ENCODE measurements at places on chromosomes 1 and 21.

GRCh38 chr1:51268634-51269033 lies 32.6 kb downstream of the RNF11 start:
- DNase-seq = no peak

DNA sequence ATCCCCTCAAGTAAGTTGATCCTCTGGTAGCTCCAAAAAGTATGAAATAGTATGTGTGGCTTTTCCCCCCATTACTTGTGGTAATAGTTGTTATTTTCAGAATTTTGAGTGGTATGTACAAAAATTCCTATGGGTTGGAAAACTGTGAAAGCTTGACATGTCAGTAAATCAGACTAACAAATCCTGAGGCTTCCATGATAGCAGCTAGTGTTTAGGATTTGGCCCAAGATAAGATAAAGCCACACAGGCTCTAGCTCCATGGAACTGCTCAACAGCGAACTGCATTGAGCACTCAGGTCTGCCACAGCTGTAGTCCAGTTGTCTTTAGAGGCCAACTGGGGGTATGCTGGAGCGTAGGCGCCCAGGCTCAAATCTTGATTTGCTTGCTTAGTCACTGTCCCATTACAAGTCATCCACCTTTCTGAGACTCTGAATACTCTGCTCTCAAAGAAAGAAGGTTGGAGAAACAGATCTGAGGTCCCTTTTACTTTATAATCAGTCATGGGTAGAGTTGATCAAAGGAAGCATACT lies 28.7 kb downstream of the ATP1A1 start:
- no peak for DNase-seq

- no peak for DNase-seq
Measured at GRCh38 chr1:8096105-8097011, 70.2 kb upstream of the ERRFI1 start.

- DNase-seq = no peak
Measured at GRCh38 chr1:83961571-83962295, 37.2 kb downstream of the TTLL7 start.

DNA sequence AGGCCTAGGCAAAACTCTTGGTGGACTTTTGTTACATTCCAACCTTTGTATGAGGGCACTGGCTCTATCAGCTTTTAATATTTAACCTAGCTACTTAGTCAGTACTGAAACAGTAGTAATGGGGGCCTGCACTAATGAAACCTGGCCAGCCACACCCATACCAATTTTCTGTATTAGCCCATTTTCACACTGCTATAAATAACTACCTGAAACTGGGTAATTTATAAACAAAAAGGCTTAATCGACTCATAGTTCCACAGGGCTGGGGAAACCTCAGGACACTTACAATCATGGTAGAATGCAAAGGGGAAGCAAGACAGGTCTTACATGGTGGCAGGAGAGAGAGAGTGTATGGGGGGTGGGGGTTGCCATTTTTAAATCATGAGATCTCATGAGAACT lies 245.7 kb upstream of the RGS18 start:
- DNase-seq = no peak

DNA sequence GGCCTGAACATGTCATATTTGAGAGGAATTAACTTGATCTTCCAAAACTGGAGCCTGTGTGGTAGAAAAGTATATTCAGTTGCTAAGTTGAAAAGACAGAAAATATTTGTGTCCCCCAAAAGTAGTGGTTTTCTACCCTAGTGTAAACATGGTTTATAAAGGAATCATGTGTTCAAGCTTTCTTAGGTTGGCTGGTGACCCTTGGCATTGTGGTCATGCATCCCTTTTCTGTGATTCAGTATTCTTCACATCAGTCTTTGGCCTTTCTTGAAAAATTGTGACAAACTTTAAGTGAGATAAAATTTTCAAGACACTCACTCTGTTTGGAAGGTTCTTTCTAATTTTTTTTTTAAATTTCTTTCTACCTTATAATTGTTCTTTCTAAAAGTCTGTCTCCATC lies 193.2 kb downstream of the DHRS3 start:
- DNase-seq = no peak

- DNase-seq = no peak
Measured at GRCh38 chr21:37904856-37905255, 11.4 kb downstream of the KCNJ6 start.

DNA sequence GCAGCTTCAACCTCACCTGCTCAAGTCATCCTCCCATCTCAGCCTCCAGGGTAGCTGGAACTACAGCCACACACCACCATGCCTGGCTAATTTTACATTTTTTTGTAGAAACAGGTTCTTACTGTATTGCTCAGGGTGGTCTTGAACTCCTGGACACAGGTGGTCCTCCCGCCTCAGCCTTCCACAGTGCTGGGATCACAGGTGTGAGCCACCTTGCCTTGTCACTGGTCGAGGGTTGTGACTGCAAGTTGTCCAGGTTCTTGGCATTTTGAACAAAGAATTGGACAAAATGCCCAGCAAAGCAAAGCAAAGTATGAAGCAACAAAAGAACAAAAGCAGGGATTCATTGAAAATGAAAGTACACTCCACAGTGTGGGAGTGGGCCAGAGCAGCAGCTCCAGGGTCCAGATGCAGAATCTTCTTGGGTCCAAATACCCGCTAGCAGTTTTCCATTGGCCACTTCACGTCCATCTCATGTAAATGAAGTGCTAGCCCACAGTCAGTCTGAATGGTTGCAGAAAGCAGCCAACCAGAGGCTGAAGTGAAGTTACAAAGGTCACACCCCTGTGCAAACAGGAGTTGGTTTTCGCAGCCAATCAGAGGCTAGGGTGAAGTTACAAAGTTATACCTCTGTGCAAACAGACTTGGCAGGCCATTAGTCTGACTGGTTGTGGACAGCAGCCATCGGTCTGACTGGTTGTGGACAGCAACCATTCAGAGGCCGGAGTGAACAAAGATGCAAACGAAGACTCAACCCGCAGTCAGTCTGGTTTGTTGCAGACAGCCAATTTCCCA lies 109.5 kb upstream of the KIF26B start:
- no peak for DNase-seq

- no peak for DNase-seq
Measured at GRCh38 chr21:45290948-45291612, 3.4 kb upstream of the POFUT2 start.

GRCh38 chr21:28294051-28294450 lies 698.6 kb downstream of the LTN1 start:
- DNase-seq = no peak

DNA sequence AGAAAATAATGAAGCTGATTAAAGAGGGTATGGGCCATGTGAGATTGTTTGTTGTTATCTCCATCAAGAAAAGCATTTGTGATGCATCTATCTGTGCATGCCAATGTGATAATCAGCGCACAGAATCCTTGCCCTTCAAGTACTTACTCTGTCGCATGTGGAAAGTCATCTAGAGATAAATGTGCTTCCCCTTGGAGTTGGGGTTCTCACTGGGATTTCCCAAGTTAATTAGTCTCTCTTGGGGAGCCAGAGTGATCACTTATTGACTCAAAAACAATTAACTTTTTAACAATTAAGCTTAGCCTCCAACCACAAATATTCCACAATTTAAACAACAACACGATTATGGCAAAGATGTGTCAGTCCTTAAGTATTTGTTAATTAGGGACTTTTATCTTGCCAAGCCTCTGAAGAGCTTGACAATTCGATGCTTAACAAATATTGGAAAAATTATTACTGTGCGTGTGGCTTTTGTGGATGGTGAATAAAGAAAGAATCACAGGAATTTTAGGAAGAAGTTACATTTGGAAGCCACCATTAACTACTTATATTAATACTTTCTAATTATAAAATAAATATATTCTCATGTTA lies 17.5 kb downstream of the RHOU start:
- DNase-seq = no peak

DNA sequence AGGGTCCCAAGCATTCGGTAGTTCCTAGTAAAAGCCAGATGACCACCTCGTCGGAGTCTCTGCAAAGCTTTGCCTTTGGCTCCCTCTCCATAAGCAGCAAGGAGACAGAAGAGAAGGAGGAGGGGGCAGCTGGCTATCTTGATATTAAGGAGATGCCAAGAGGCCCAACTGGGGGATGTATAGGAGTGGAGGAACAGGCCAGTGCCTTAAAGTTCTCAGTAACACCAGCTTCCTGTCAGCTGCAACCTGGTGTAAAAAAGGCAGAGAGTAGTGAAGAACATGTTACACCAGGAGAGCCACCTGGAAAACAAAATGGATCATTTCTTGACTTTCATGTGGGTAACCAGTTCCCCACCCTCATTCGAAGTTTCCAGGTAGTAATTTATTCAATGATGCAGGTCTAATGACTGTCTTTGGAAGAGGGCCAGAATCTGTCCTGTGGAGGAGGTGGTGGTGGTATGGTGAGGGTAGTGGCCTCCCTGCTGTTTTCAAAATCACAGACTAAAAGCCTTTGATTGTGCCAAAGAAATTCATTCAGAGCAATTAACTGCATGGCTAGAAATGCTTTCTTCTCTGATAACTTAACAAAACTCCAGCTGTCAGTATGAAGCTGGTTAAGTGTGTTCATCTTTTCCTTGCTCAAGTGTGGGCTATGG lies 27.3 kb downstream of the TMEM200B start:
- DNase-seq = no peak

- no peak for DNase-seq
Measured at GRCh38 chr1:203207751-203208150, 21.2 kb upstream of the CHI3L1 start.

DNA sequence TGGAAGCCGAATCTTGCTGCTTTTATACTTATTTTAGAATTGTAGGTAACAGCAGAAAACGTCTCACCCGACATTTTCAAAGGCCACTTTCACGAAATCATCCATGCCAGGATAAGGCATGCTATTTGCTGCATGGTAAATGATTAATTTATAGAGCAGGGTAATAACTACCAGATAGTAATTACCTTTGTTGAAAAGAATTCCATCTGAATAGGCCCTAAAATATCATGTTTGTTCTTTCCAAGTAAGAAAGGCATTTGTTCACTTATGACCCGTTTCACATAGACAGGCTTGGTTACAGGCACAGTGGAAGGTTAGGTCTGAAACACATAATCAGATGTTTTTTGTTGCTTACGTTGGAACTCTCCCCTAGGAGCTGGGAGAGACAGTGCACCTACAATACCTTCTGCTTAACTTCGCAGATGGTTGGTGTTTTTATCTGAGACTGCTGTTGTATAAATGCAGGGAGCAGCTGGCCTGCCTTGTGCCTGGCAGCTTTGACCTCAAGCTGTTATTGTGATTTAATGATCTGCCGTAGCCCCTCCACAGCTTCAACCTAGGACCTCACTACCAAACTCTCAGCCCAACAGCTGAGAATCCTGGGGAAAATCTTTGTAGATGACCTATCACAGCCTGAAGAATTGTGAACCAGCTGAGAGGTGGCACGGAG lies 1.6 kb downstream of the SLC44A3 start:
- no peak for DNase-seq

DNA sequence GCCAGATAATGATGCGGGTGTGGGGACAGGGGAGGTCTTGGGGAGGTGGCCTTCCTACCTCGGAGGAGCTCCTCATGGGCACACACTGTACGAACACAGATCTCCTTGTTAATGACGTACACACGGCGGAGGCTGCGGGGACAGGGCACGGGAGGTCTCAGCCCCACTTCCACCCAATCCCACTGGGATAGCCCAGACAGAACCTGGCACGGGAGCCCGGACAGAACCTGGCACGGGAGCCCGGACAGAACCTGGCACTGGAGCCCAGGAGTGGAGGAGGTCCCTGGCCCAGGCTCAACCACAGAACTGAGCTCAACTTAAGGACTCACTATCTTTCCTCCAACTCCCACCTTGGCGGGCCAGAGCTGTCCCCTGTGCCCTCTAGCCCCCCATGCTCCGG lies 5.2 kb downstream of the MFAP2 start:
- no peak for DNase-seq

DNA sequence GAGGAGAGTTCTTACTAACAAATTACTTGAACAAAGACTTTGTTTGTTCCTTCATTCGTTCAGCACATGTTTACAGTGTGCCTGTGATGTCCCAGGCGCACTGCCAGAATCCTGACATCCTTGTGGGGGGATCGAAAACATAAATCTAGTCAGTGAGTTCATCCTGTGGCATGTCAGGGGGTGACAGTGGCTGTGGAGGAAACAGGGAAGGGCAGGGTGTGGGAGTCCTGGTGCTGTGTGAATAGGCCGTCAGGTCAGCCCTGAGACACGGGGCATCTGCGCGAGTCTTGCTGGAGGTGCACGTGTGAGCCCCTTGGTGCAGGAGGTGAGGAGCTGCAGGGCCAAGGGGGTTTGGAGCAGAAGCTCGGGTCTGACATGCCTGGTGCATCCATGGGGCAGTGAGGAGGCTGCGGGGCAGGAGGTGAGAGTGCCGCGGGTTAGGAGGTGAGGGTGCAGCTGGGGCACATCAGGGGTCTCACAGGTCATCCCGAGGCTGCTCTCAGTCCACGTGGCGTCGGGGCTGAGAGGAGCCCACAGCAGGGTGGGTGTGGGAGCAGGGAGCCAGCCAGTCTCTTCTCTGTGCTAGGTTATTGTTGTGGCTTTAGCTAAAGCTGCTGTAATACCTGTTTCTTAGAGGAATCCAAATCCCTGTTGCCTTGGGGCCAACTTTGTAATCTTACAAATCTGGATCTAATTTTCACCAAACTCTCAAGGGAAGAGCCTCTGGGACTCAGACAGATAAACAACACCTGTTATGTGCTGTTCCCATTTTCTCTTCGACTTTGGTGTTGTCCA lies 93.4 kb downstream of the PCBP3 start:
- no peak for DNase-seq

- no peak for DNase-seq
Measured at GRCh38 chr1:161153176-161153575, 602 bp upstream of the UFC1 start.
